T-cell (primary cell): ENCODE measurements at places on chromosomes 16 and 17.

GRCh38 chr16:87816507-87817100 is 50.8 kb upstream of the KLHDC4 start:
- H3K27me3 ChIP-seq = no peaks in the 10 kb centered on the region
- no peak overlapping the region for H3K27ac ChIP-seq
- no peak overlapping the region for H3K4me3 ChIP-seq
- no peak for DNase-seq
- no peaks in the 10 kb centered on the region for H3K36me3 ChIP-seq

DNA sequence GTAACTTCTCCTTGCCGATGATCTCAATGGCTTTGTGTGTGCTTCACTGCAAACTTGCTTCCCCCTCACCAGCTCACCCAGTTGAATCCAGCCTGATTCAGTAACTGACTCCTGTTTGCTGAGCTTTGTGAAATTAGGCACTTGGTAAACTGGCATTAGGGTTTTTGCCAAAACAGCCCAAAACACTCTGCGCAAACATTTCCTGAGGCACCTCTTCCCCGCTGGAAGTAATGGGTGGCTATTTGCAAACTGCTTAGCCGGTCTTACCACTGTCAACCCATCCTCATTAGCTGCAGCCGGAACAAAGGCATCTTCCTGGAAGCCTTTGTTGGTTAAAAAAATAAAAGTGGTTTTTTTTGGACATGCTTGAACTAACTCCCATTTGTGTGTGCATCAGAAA is 353.2 kb downstream of the MAF start:
- no peak overlapping the region for H3K4me3 ChIP-seq
- H3K27ac ChIP-seq = no peak overlapping the region
- H3K36me3 ChIP-seq = no peaks in the 10 kb centered on the region
- DNase-seq = no peak
- no peaks in the 10 kb centered on the region for H3K27me3 ChIP-seq

- H3K27me3 ChIP-seq = no peaks in the 10 kb centered on the region
- H3K27ac ChIP-seq = peak overlapping the region; percentile 89
- H3K4me1 ChIP-seq = peaks cover 97% of the 10 kb centered on the region
- peaks cover 24% of the 10 kb centered on the region for H3K36me3 ChIP-seq
Observed at GRCh38 chr17:40559564-40559916, 5.7 kb downstream of the CCR7 start.

DNA sequence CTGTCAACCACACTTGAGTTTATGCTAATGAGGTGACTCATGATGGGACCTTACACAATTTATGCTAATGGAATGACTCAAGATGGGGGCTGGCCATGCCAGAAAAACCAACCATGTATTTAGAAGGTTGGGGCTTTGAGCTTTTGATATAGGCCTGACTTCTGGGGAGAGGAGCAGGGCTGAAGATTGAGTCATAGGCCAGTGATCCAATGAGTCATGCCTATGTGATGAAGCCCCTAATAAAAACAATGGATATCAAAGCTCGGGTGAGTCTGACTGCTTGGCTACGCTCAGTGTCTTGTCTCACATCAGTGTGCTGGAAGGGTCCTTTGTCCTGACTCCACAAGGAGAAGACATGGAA is 7.3 kb downstream of the MFSD6L start:
- H3K4me3 ChIP-seq = no peak overlapping the region
- no peaks in the 10 kb centered on the region for H3K4me1 ChIP-seq
- H3K27me3 ChIP-seq = no peaks in the 10 kb centered on the region
- H3K27ac ChIP-seq = no peak overlapping the region

GRCh38 chr17:66548158-66548557 is 245.7 kb downstream of the PRKCA start:
- peaks cover 3% of the 10 kb centered on the region for H3K36me3 ChIP-seq
- H3K27ac ChIP-seq = peak overlapping the region; percentile 65
- no peak overlapping the region for H3K4me3 ChIP-seq
- no peaks in the 10 kb centered on the region for H3K27me3 ChIP-seq
- H3K4me1 ChIP-seq = peaks cover 24% of the 10 kb centered on the region

- peaks cover 3% of the 10 kb centered on the region for H3K36me3 ChIP-seq
- H3K4me1 ChIP-seq = no peaks in the 10 kb centered on the region
- no peak overlapping the region for H3K27ac ChIP-seq
Observed at GRCh38 chr17:41758601-41759000, 24.2 kb upstream of the HAP1 start.

GRCh38 chr17:48596735-48597527 is 3.4 kb upstream of the HOXB5 start:
- peaks cover 10% of the 10 kb centered on the region for H3K4me1 ChIP-seq
- peak overlapping the region; percentile 64 for H3K4me3 ChIP-seq

DNA sequence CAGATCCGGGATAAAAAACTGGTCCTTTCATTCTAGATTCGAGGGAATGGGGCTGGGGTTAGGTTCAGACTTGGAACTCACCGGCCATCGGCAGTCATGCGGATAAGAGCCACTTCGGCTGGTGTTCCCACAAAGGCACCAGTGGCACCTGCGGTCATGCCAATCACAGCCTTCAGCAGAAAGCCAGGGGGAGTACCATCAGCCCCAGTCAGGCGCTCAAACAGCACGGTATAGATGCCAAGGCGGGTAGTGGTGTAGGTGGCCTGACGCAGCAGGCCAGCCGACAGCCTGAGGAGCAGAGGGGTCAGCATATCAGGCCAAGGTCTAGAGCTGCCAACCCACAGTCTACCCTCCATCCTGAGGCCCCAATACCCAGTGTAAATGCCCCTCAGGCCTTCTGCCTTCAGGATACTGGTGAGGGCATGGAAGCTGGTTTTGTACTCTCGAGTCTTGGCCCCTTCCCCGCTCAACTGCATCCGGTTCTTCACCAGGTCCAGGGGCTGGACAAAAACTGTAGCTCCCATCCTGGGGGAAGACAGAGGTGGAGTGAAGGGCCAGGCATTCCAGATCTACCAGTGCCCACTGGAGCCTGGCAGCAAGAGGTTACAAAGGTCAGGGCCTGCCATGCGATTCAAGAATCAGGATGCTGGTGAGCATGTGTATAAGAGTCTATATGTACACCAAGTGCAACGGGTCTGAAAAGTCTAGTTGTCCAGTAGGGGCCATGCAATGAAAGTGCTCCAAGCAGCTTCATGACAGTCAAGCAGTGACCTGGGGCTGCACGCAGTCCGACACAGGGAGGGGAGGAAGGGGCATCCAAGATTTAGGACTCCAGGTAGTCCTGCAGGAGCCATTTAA is 929 bp downstream of the SLC25A11 start:
- H3K4me3 ChIP-seq = peak overlapping the region; percentile 85
- no peak for DNase-seq
- peaks cover 38% of the 10 kb centered on the region for H3K36me3 ChIP-seq

DNA sequence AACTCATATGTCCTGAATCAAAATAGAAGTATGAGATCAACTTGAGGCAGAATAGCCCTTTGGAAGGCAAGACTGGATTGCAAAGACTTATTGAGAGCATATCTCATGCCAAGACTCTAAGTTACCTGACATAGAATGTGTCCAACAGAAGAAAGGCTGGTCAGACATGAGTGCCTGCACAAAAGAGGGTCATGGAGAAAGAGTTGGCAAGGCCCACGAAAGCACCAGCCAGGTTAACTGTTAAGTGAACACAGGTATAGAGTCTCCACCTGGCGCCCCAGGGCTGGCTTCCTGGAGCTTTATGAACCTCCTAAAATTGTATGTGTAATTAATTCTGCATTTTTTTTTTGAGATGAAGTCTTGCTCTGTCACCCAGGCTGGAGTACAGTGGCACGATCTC is 71.0 kb downstream of the CMC2 start:
- H3K4me1 ChIP-seq = peaks cover 12% of the 10 kb centered on the region
- no peak for DNase-seq
- no peaks in the 10 kb centered on the region for H3K36me3 ChIP-seq
- peaks cover 8% of the 10 kb centered on the region for H3K27me3 ChIP-seq
- no peak overlapping the region for H3K4me3 ChIP-seq

DNA sequence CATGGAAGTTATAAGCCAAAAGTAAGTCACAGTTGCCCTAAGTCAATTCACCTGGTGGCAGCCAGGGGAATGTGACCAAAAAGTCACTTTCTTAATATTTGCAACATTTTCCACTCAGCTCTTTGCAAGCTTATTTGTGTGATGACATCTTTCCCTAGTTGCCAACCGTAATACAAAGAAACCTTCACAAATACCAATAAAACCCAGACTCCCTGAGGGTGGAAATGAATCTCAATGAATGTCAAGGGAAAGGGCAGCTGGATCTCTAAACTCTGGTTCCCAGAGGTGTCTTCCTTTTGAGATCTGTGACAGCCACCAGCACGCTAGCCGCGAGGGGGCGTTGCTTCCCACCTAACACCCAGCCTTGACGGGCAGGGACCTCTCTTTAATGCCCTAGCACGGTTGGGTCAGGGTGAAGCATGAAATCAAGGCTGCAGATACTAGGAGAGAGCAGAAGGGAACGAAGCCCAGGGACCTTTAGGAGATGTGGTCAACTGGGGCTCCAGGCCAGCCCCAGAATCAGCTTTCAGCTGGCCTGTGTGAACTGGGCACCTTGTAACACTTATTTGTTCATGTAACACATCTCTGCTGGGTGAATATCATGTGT is 82.2 kb downstream of the CMC2 start:
- no peaks in the 10 kb centered on the region for H3K36me3 ChIP-seq
- no peaks in the 10 kb centered on the region for H3K4me1 ChIP-seq
- H3K27me3 ChIP-seq = no peaks in the 10 kb centered on the region

- peaks cover 19% of the 10 kb centered on the region for H3K4me1 ChIP-seq
- DNase-seq = peak; percentile 19
Observed at GRCh38 chr16:58125781-58126335, 3.3 kb downstream of the CFAP20 start.

DNA sequence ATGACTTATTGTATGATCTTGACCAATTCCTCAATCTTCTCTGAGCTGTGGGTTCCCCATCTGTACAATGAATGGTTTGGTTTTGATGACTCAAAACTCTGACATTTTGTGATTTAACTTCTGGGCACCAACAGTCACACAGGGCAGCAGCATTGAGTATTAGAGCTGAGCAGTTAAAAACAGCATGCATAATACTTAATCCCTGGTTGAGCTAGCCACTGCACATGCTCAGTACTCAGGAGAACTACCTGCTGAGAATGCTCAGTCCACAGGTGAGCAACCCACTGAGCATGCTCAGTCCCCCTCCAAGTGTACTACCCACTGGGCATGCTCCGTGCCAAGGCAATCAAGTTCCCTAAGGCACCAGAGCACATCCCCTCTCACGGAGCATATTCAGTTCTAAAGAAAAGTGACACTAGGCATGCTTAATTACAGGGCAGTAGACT is 68.7 kb downstream of the AIPL1 start:
- H3K27me3 ChIP-seq = peaks cover 30% of the 10 kb centered on the region
- no peak for DNase-seq
- H3K4me3 ChIP-seq = no peak overlapping the region
- H3K27ac ChIP-seq = no peak overlapping the region
- H3K4me1 ChIP-seq = no peaks in the 10 kb centered on the region

DNA sequence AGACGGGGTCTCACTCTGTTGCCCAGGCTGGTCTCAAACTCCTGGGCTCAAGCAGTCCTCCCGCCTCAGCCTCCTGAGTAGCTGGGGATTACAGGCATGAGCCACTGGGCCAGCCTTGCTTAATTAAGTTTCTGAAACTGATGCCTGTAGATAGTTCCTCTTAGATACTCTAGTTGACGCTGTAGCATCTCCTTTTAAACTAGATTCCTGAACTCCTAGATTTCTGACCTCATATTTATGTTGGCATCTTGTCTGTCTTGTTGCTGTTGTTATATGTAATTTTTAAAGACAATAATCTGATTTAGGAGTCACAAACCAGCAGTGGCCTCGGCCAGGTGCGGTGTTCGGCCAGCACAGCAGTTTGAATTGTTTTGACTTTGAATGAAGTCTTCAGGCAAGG is 37.5 kb downstream of the DHRS7B start:
- H3K36me3 ChIP-seq = no peaks in the 10 kb centered on the region
- H3K4me3 ChIP-seq = no peak overlapping the region
- no peaks in the 10 kb centered on the region for H3K27me3 ChIP-seq
